ENCODE measurements at places on chromosomes 12 and 14.

DNA sequence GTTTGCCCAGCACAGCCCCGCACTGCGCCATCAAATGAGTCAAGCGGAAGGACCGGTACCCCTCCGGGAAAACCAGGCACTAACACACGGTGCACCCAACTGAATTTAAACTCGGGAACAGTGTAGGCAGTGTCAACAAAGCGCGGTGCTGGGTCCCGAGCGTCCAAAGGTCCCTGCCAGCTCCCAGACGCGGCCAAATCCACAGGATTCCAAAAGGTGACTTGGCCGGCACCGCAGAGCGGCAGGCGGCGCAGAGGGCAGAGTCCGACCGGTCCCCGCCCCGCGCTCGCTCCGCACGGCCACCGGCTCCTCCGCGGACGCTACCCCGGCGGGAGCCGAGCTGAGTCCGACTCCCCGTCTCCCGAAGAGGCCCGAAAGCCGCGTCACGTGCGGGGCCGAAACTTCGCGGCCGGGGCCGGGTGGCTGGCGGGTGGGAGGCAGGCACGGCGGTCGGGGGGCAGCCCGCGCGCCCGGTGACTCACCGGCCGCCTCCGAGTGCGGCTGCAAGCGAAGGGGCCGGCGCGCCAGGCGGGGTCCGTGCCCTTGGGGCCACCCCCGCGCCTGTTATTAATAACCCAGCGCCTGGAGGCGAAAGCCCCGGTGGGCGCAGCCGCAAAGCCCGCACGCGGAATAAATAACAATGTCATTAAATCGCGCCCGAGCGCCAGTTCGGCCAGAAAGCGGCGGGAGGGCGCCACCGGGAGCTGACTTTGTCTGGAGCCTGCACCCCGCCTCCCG is 863 bp downstream of the DENND5B start:
- DNase-seq, result no peak

GRCh38 chr12:115966376-115966775 is 311.1 kb downstream of the MED13L start:
- no peak for DNase-seq

DNA sequence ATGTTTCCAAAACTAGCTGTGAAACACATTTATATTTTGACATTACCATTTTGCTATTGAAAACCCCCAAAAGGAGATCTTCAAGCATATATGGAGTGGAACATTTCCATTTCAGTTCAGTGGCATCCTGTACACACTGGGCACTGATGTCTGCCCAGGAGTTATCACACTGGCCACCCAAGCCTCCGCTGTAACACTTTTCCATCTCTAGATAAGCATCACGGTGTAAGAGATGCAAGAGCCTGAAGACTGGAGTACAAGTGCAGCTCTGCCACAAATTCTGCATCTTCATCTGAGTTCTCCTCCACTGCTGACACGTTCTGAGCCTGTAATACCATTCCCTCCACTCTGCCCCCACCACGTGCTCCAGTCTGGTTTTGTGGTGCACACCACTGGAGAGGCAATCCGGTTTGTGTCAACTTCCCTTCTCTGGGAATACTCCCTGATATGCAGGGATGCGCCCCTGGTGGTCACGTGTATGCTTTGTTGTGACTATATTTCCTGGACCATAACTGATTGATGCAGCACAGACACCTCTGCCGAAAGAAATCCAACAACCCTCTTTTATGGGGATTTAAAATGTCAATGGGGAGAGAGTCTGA is 12.7 kb downstream of the SPTLC2 start:
- DNase-seq, result no peak

DNA sequence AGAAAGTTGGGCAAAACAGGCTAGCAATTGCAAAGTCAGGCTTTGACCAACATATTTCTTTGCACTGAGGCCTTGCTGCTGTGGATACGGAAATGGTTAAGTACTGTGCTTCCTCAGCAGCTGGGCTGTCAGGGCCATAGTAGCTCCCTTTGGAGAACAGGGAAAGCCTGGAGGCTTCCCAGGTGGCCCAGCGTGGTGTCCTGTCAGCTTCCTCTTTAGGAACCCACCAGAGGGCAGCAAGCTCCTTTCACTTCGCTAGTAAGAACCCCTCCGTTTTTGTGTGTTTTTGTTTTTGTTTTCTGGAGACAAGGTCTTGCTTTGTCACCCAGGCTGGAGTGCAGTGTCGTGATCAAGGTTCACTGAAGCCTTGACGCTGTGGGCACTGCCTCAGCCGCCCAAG is 1.7 kb upstream of the CFAP251 start:
- DNase-seq, result no peak

GRCh38 chr12:67595365-67595764 is 53.2 kb upstream of the DYRK2 start:
- no peak for DNase-seq

GRCh38 chr12:11958221-11959091 is 112.3 kb upstream of the BCL2L14 start:
- DNase-seq, result no peak

GRCh38 chr14:56979936-56980335 is 169.7 kb upstream of the OTX2 start:
- no peak for DNase-seq

DNA sequence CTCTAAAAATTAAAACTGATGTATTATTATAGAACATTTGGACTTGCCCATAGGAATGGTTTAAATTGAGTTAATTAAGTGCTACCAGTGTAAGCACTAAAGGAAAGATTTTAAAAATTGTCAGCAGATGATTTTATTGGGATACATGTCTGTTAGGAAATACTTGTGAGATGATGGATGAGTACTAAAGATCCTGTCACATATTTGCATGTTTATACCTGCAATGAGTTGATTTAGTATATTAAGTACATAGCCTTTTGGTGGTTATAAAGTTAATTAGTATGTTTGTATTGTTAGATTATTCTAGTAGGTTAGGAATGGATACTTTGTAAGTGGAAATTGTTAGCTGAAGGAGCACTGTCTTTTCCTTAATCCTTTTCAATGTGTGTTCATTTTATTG is 67.2 kb downstream of the CCDC91 start:
- DNase-seq, result no peak

- no peak for DNase-seq
Observed at GRCh38 chr12:26000898-26001297, 42.4 kb downstream of the RASSF8 start.

GRCh38 chr14:25110106-25110505 is 60.2 kb upstream of the STXBP6 start:
- no peak for DNase-seq

DNA sequence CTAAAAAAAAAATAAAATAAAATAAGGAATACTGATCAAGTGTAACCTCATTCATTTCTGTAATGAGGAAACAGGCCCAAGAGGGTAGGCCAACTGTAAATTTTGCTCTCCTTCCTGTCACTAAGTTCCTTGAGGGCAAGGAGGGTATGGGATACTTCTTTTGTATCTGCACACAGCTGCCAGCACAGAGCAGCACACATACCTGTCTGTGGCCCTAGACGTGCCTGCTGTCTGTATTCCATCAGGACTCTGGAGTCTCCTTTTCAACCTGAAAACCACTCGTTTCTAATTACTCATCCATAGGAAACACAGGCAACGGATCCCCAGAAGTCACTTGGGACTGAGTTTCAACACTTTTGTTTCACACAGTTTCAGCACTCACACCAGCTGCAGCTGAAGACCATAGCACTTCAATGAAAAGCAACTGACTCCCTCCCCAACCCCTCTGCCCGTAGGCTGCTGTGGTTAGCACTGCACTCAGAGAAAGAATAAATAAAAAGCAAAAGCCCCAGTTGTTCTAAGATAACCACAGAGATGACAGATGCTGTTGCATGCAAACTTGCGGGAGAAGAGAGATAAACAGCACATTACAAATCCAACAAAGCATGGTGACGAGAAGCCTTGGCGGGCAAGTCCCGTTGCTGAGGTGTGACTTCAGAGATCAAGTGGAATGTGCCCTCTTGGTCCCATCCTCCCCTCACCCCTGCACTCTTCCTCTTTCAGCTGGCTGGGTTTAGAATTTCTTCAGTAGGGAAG is 24.9 kb downstream of the CRACR2A start:
- peak; percentile 4 for DNase-seq

- no peak for DNase-seq
Observed at GRCh38 chr12:6866920-6867412, 365 bp upstream of the TPI1 start.

Data from stimulated activated CD8-positive, alpha-beta memory T cell treated with anti-CD3 and anti-CD28 coated beads, Interleukin-7, amount 100 ng/mL, for 1 hour (primary cell).